ENCODE measurements at places on chromosomes 6 and 20. TPM values are rescaled to one million over a fixed set of nuclear protein-coding genes. Genes with fewer than 3 reads are reported as not detected.

- H3K36me3 ChIP-seq = no peaks in the 10 kb centered on the region
- H3K4me1 ChIP-seq = peaks cover 7% of the 10 kb centered on the region
- H3K27me3 ChIP-seq = no peaks in the 10 kb centered on the region
- H3K4me3 ChIP-seq = no peak overlapping the region
- no peak for DNase-seq
- no peak overlapping the region for H3K27ac ChIP-seq
Observed at GRCh38 chr6:14786455-14786854, 459.4 kb upstream of the JARID2 start.

C6orf141 gene
- 0.81 TPM for total RNA-seq

GRCh38 chr6:62286470-62286843 is 432 bp upstream of the KHDRBS2 start:
- H3K27ac ChIP-seq = no peak overlapping the region
- H3K4me1 ChIP-seq = no peaks in the 10 kb centered on the region
- no peak for DNase-seq
- H3K36me3 ChIP-seq = no peaks in the 10 kb centered on the region

- H3K27ac ChIP-seq = no peak overlapping the region
- no peaks in the 10 kb centered on the region for H3K4me1 ChIP-seq
- no peak overlapping the region for H3K4me3 ChIP-seq
- H3K27me3 ChIP-seq = no peaks in the 10 kb centered on the region
- H3K36me3 ChIP-seq = no peaks in the 10 kb centered on the region
- no peak for DNase-seq
Observed at GRCh38 chr6:122524056-122524455, 52.4 kb upstream of the SERINC1 start.
